ENCODE measurements at places on chromosomes 5 and 9.
A peak's percentile ranks its signal among the peaks of the same experiment; 100 is the strongest.

- no peak for DNase-seq
These were observed 320.1 kb upstream of the TARS1 start for GRCh38 chr5:33120671-33121070.

- DNase-seq = no peak
These were observed 210.5 kb downstream of the CSNK1G3 start for GRCh38 chr5:123722451-123722850.

- DNase-seq = no peak
These were observed 40.7 kb downstream of the NR3C1 start for GRCh38 chr5:143362664-143363227.

DNA sequence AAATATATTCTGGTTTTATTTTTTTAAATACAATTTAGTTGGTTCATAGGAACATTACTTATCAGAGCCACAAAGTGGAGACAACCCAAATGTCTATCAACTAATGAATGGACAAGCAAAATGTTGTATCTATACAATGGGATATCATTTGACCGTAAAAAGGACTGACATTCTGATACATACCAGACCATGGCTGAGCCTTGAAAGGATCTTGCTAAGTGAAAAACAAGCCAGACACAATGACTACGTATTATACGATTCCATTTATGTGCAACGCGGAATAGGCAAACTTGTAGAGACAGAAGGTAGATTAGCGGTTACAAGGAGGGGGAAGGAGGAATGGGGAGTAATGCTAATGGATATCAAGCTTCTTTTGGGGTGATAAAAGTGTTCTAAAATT is 621.6 kb downstream of the BNC2 start:
- DNase-seq = no peak

- peak; percentile 91 for DNase-seq
These were observed at the start of gene MSX2 for GRCh38 chr5:174724484-174725260. Gene MSX2, plus strand, starts transcription at chr5:174724582. Its CDS starts 78 bp downstream, at chr5:174724660.

DNA sequence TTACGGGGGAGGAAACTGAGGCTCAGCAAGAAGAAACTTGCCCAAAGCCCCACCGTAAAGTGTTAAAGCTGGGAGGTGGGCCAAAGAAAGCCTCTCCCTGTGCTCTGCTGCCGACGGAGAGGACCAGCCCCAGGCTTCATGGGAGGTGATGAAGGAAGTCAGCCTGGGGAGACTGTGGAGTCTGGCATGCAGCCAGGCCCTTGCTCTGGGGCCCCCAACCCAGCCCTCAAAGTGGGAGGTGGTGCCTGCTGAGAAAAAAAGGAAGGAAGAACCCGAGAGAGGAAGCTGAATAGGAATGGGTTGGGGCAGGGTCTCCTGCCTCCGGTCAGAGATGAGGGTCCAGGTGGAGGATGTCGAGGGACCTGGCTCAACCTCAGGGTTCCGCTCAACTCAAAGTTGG is 3.8 kb downstream of the RNF44 start:
- no peak for DNase-seq

GRCh38 chr5:135008556-135008955 is 25.5 kb downstream of the PITX1 start:
- DNase-seq = no peak

DNA sequence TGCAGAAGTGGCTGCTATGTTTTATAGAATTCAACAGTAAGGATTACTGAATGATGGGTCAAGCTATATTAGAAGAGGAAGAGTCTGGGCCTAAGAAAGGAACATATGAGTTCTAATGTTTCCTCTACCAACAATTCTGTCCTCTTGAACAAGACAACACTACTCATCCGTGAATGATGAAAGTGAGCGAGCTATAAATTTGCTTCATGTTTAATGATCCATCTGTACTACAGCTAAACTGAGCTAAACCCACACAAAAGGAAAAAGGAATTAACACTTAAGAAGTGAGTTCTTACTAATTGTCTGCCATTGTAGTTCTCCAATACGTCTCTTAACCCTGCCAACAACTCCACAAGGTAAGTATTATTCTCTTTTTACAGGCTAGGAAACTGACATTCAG is 204.4 kb downstream of the GLIS3 start:
- DNase-seq = no peak

DNA sequence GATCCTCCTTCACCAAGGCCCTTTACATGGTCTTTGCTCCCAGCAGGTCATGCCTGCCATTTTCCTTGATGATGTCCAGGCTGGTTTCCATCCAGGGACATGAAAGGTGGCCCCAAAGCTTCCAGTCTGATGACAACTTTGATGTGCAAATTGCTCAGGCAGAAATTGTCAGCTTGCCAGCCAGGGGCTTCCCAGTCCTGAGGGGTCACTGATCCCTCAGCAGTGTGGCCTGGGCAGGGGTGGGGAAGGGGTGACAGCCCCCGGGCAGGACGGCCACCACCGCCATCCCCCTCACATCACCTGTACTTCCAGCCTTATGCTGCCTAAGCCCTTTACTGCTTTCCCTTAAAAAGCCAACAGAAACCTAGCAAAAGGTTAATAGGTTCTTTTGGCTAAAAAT is 96.3 kb downstream of the ANKRD33B start:
- no peak for DNase-seq

DNA sequence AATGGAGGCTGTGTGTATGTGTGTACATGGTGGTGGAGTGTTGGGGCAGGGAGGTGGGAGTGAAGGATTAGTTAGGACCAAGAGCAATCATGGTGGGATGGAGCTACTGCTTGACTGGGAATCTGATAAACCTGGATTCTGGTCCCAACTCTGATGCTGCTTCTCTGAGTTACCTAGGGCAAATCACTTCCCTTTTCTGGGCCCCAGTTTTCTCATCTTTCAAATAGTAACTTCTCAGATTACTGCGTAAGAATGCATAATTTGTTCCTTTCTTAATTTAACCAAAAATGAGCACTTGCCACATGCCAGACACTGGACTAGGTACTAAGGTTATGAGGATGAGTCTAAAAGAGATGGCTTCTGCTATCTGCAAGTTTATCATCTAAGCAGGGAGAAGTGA is 20.8 kb upstream of the ANXA6 start:
- DNase-seq = no peak

DNA sequence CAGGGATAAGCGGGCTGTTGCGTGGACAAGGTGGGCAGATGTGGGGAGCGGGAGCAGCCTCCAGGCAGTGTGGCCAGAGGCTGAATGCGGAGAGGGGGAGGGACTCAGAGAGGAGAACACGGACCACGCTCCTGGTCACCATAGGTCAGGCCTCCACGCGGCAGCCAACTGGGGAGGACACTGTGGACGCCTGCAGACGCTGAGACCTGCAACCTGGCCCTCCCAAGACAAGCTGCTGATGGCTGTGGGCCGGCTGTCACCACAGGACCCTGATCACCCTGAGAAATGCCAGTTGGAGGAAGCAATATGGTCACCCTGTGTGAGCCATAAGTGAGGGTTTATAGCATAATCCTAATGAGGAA is 16.8 kb downstream of the LPCAT1 start:
- DNase-seq = no peak

- no peak for DNase-seq
These were observed 57.9 kb upstream of the FST start for GRCh38 chr5:53422539-53422938.

GRCh38 chr5:73917891-73918290 is 291.9 kb downstream of the ARHGEF28 start:
- no peak for DNase-seq

GRCh38 chr5:137888863-137889759 is at the start of gene PKD2L2:
Gene PKD2L2, plus strand, starts transcription at chr5:137889457. Its CDS starts 35 bp downstream, at chr5:137889492.
- DNase-seq = peak; percentile 90

GRCh38 chr5:65394087-65394486 is 87.6 kb downstream of the ADAMTS6 start:
- DNase-seq = no peak

DNA sequence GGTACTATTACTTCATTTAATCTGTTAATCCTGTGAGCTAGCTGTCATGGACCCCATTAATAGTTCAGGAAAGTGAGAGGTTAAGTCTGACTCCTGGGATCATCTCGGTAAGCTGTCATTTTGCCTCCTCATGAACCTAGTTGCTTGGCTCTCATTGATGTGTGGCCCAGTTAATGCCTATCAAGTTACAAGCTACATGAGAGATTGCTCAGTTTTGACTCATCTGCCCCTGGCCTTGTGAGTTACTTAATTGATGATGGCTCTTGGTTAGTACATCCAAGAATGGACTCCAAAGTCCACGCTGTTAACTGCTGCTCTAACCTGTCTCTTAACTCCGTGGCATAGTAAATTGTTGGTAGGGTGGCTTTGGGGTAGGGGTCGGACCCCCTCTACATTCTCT is 23.9 kb downstream of the LARP1 start:
- no peak for DNase-seq

DNA sequence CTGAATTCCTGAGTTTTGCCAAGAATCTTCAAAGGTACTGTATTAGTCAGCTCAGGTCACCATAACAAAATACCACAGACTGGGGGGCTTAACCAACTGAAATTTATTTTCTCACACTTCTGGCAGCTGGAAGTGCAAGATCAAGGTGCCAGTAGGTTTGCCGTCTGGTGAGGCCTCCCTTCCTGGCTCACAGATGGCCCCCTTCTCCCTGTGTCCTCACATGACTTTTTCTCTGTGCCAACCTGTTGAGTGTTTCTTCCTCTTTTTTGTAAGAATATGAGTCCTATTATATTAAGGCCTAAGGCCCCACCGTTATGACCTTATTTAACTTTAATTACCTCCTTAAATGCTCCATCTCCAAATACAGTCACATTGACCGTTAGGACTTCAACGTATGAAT is 156.1 kb upstream of the KIF2A start:
- no peak for DNase-seq

DNA sequence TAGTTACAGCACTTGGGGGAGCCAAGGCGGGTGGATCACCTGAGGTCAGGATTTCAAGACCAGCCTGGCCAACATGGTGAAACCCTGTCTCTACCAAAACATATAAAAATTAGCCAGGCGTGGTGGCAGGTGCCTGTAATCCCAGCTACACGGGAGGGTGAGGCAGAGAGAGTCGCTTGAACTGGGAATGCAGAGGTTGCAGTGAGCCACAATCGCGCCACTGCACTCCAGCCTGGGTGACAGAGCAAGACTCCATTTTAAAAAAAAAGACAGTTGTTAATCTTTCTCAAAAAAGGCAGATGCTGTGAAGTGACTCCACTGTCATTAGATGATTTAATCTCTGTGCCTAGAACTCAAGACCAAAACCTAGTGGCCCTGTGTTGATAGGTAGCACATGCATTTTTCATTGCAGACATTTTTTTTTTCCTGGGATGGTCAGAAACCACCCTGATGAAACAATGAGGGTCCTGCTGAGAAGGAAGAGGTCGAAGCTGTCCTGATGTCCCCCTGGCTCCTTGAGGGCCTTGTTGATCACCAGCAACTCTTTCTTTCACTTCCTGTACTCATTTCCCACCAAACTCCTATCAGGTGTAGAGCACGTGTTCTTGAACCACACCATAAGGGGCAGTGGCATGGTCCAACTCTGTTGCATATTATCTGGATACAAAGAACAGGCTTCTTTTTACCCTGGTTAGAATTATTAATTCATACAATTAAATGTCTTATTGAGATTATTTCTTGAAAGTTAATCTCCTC is 382.2 kb downstream of the ICE1 start:
- DNase-seq = no peak

DNA sequence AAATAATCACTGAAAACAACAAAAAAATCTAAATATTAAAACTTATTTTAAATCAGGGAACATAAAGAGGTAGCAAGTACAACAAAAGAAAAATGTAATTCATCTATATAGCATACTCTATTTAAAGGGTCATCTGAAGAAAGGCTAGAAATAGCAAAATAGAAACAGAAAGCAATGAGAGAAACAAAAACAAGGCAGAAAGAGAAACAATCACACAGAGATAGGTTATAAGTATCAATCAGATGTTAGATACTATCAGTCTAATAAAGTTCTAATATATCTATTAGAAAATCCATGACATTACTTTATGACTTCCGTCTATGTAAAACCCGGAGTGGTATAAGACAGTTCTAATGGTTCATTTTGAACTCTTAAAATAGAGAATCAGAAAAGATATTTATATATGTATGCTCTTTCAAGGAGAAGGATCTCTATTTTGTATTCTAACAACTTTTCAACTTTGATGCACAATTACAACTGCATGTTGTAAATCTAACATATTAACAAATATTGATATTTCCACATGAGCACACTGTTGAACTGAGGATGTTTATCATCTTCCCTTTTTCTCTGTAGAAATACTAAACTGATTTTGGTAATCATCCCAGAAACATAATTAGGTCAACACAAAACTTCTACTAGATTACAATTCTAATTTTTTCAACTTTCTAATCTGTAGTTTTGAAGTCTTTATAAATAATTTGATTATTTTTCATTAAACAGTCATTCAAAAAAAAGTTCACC is 15.8 kb downstream of the RICTOR start:
- no peak for DNase-seq

DNA sequence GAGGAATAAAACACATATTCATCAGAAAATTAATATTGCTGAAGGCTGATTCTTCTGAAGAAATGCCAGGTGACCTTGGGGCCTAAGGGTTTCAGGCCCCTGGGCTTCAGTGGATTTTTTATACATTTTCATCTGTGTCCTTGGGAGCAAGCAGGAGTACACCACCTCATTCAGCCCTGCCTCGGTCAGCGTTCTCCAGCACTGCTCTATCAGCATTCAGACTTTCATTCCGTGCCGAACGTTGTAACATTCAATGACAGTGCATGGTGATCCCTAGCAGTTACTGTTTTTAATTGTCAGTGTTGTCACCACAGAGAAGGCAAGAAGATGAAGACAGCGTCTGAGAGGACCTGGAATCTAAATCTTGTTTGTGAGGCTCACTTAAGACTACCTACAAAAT is 490.4 kb downstream of the DNAH5 start:
- DNase-seq = no peak

GRCh38 chr9:110801426-110801825 is 132.8 kb downstream of the MUSK start:
- DNase-seq = no peak

DNA sequence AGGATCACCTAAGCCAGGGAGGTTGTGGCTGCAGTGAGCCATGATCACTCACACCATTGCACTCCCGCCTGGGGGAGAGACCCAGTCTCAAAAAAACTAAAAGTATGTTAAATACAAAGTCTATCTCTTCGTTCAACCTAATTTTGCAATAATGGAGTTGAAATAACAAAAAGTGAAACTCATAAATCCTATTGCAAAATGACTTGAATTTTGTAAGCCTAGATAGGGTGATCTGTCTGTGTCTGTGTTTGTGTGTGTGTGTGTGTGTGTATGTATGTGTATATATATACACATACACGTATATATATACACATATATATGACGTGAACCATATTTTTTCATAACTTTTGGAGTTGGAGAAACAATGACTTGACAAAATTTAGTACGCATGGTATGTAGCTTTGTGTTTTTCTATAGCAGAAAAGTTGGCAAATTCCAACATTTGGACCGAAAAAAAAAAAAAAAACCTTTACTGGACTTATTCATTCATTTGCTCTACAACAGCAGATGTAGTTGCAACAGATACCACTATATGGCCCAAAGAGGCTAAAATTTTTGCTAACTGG is 76.9 kb upstream of the CDH6 start:
- no peak for DNase-seq

All from left hindlimb (tissue), 1 donor.